Activated CD4-positive, alpha-beta T cell treated with anti-CD3 and anti-CD28 coated beads for 4 hours (primary cell): ENCODE measurements at places on chromosomes 5 and 9.

DNA sequence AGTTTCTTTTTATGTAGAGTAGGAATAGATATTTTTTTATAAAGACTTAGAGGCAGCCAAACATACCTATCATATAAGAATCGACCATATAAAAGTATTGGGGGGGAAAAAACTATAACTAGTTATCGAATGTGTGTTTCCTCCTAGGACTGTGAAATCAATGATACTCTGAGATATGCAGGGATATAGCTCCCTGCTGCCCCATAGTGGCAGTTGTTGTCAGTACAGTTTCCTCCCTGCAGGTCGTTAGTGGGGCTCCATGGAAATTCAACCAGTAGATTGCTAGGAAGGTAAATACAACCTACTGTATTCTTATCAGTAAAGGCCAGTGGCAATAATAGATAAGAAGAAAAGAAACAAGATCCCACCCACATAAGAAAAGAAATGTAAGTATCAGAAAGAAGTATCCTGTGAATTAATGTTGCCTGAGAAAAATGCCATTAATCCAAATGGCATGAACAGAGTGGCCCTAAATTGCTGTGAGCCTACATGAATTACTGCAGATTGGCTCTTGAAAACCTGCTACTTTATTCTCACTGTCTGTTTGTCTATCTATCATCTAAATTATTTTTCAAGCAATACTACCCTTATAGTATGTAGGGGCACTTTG is 136.9 kb upstream of the FBN2 start:
- peak; percentile 3 for DNase-seq

- DNase-seq, result no peak
Measured at GRCh38 chr5:61245936-61246335, 83.7 kb upstream of the SMIM15 start.

GRCh38 chr5:108360280-108360679 is 21.6 kb downstream of the FBXL17 start:
- DNase-seq, result no peak

DNA sequence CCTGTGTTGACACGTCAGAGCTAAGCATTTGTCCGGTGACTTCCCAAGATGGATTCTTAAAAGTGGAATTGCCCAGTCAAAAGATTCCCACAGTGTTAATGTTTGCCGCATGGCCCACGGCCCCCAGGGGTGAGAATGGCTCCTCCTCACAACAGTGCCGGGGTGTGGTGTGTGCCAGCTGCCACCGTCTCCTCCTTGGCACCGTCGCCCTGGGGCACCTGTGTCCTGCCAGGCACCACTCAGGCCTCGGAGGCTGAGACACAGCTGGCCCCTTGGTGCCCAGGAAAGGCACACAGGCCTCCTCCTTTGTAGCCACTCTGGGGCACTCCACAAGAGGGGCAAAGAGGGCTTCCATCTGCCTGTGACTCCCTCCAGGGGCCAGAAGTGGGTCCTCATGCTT is 4.3 kb downstream of the KCNT1 start:
- no peak for DNase-seq

DNA sequence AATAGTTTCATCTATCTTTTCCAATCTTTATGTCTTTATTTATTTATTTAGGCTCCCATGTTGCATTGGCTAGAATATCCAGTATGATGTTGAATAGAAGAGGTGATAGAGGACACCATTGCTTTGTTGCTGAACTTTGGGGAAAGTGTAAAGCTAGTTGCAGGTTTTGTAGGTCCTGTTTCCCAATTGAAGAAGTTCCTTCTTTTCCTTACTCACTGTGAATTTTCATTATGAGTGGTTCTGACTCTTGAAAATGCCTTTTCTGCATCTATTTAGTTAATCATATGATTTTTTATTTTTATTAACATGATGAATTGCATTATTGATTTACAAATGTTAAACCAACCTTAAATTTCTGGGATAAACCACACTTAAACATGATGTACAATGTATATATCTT is 58.9 kb upstream of the NR3C1 start:
- no peak for DNase-seq

DNA sequence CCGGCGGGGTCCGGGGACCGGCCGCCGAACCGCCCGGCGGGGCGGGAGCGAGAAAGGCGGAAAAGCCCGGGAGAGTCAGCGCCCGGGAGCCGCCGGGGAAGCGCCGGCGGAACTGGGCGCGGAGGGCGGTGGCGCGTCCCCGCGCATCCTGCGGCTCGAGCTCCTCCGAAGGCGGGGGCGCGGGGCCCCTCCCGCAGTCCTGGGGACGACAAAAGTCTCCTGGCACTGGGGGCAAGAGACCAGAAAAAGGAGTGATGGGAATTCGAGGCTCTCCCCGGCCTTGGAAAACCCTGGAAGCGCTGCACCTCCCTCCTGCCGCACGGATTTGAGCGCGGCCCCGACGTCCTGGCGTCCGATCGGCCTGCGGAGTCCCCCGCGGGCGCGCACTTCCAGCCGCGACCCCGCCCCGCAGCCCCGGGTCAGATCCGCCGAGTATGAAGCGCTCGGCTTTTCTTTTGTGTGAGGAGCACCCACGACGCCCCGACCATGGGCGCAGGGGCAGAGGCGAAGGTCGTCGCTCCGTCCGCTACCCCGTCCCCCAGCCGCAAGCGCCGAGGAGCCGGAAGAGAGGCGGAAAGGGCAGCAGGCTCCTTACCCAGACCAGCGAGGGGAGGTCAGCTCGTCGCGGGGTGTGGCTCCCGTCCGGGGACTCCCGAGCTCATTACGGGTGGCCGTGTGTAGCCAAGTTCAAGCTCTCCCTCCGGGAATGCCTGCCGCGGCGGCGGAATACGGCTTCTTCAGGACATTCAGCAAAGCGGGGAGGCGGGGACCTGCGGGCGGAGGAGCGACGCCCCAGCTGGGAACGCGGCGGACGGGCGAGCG is at the start of gene EPB41L4A:
TSS of gene EPB41L4A (minus strand) at position 114 of the 822 bp plus-strand sequence. CDS start 238 bp downstream, outside the sequence.
- no peak for DNase-seq

GRCh38 chr5:143334903-143335302 is 68.6 kb downstream of the NR3C1 start:
- DNase-seq, result no peak

GRCh38 chr9:99449726-99450125 is 227.6 kb downstream of the SEC61B start:
- no peak for DNase-seq

- DNase-seq, result no peak
Measured at GRCh38 chr9:130209422-130209821, 37.2 kb downstream of the NCS1 start.

GRCh38 chr9:107336718-107337360 is 53.8 kb downstream of the RAD23B start:
- DNase-seq, result no peak

GRCh38 chr5:33258553-33258952 is 182.2 kb upstream of the TARS1 start:
- DNase-seq, result no peak

- DNase-seq, result no peak
Measured at GRCh38 chr5:180541710-180542109, 47.5 kb downstream of the CNOT6 start.

DNA sequence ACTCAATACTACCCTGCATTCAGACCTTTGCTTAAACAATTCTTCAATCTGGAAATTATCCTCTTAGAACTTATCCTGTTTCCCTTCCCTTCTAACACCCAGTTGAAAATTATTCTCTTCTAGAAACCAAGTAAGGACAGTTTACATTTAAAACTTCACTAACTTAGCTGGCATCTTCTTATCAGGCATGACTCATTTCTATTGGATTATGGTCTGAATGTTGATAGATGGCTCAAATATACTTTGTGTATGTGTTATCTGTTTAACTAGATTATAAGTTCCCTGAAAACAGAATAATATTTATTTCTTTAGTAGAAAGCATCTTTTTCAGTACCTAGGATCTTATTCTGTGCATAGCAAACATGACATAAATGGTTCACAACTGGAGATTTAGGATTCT is 161.9 kb downstream of the PPP2R2B start:
- no peak for DNase-seq

DNA sequence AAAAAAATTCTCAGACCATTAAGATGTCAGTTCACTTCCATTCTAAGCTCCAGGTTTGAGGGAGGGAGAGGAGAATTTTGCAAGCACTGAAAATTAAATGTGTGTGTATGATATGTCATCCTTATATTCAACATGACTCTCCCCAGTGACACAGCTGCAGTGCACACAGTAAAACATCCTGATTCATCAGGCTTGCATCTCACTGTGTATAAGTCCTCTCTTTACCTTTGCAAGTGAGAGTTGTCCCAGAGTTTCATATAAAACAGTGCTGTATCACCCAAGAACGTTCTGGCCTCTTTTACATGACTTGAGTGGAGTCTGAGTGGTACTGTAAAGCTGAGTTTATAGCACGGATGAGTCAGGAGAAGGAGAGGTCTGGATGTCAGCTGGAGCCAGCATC is 50.0 kb downstream of the DMRT2 start:
- no peak for DNase-seq

GRCh38 chr9:123550797-123551196 is 194.8 kb downstream of the CRB2 start:
- no peak for DNase-seq

DNA sequence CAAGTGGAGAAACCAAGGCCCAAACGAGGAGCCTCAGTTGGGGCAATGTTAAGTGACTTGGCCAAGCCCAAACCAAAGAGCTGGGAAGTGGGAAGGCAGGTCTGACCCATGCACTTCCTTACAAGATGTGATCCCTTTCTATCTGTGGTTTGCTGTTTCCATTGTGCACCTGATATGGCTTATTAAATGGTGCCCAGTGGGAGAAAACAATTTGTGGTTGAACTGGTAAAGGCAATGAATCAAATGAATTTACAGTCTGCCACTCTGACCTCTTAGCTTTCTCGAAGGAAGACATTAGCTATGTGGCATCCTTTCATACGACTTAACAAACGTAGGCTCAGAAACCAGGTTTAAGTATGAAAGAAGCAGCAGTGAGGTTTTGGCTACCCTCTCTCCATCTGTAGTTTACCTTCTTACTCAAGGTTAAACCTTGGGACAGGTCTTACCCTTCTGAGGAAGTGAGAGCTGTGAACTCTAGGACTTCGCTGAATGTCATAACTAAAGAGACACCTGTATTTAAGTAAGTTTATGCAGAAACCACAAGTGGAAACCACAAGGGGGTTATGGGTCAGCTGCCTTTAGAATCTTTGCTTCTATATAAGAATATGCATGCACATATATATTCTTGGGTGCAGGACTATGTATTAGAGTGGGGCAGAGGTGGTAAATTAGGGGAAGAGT is 100.5 kb upstream of the SPATA31D4 start:
- DNase-seq, result no peak

DNA sequence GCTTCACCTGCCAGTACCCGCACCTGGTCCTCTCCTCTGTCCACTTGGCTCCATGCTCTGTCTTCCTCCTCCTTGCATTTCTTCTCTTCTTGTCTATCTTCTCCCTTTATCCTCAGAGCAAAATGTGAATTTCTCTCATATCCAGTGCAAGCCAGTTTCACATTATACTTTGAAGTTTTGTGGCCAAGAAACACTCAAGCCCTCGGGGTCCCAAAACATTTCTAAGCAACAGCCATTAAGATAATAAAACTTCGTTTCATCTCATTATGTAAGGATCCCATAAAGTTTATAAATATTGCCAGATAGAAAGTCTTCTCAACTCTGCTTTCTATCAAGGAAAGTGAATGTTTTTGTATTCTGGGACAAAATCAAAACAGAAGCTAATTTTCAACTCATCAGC is 178.8 kb downstream of the SNX18 start:
- no peak for DNase-seq

- no peak for DNase-seq
Measured at GRCh38 chr5:149857499-149857898, 87.1 kb downstream of the PDE6A start.

DNA sequence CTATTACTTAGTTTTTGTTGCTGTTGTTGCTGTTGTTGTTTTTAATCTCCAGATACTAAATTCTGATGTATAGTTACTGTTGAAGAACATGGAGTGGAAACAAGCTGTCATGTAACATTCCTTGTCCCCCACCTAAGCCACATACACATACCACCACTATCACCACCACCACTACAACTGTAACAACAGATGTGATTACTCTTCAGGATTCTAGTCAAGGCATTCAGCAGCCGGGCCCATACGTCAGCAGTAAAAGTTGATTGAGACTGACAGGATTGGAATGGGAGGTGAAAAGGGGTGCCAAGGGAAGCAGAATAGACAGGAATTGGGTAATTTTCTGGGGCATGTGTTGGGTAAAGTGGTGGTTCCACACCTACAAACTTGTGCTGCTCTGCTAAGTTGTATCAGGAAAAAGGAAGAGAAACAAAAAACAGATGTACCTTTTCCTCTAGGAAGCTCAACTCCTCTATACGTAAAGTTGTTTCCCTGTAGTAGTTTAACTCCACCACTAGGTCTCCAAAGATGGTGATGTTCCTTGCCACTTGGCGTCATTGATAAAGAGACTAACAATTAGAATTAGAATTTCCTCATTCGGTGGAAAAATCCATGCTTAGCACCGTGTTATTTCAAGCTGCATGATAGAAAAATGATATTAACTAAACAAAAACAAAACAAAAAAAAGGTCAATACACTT is 138.6 kb downstream of the ARRDC3 start:
- no peak for DNase-seq

GRCh38 chr9:89668216-89668865 is 63.5 kb downstream of the GADD45G start:
- DNase-seq, result no peak

- DNase-seq, result no peak
Measured at GRCh38 chr5:78610163-78610583, 38.4 kb downstream of the LHFPL2 start.

DNA sequence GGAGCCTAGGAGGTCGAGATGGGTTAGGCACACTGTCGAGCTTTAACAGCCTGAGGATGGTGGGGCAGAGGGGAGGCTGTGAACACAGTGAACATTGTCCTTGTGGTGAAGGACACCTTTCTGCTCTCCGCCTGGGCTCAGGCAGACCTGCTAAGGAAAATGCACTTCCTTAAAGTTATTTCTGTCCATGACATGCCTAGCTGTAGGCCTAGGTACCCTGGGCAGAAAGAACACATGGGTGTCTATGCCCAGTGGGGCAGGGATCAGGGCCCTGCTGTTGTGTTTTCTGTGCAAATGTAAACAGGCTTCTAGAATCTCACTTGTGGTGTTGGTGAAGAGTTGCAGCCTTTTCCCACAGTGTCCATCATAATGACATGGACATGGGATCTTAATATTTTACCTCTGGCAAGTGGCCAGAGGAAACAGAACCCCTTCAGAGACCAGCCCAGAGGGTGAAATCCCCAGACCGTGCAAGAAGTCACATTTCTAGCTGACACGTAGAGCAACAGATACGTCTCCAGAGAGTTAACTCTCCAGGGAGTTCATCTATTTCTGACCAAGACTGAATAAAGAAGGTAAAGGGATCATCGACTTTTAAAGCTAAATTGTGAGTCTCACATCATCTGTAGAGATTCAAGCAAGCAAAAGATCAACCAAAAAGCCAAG is 79.2 kb downstream of the C9orf152 start:
- no peak for DNase-seq

GRCh38 chr5:102289251-102289899 is 6.7 kb downstream of the SLCO4C1 start:
- DNase-seq, result no peak

- DNase-seq, result no peak
Measured at GRCh38 chr9:131708226-131709002, 31.5 kb downstream of the RAPGEF1 start.

GRCh38 chr9:71571186-71571585 is 197.1 kb downstream of the CEMIP2 start:
- DNase-seq, result no peak

- DNase-seq, result no peak
Measured at GRCh38 chr9:14096258-14096922, 217.6 kb downstream of the NFIB start.

- DNase-seq, result no peak
Measured at GRCh38 chr5:131607418-131607817, 27.6 kb downstream of the RAPGEF6 start.

- no peak for DNase-seq
Measured at GRCh38 chr5:126900796-126901195, 123.9 kb downstream of the LMNB1 start.

- DNase-seq, result no peak
Measured at GRCh38 chr5:147093138-147093537, 141.7 kb upstream of the STK32A start.
